ENCODE measurements at places on chromosomes 5 and 9. TPM values are rescaled to one million over a fixed set of nuclear protein-coding genes. Genes with fewer than 3 reads are reported as not detected.

Gene ECM2
- 0.32 TPM for total RNA-seq

Gene CAMK4
- 3.6 TPM for total RNA-seq

Gene CBY3
- not detected for total RNA-seq

Gene FGFR4
- 3.3 TPM for total RNA-seq

Gene ABLIM3
- 8.8 TPM for total RNA-seq

Gene SLC34A3
- not detected for total RNA-seq

Gene RAPGEF6
- 16.4 TPM for total RNA-seq

Gene MVB12B
- total RNA-seq = 2.1 TPM

All from epithelial cell of umbilical artery (primary cell).